Endothelial cell (in vitro differentiated cells): ENCODE measurements at places on chromosomes 7 and 10. TPM values are rescaled to one million over a fixed set of nuclear protein-coding genes. Genes with fewer than 3 reads are reported as not detected.

DNA sequence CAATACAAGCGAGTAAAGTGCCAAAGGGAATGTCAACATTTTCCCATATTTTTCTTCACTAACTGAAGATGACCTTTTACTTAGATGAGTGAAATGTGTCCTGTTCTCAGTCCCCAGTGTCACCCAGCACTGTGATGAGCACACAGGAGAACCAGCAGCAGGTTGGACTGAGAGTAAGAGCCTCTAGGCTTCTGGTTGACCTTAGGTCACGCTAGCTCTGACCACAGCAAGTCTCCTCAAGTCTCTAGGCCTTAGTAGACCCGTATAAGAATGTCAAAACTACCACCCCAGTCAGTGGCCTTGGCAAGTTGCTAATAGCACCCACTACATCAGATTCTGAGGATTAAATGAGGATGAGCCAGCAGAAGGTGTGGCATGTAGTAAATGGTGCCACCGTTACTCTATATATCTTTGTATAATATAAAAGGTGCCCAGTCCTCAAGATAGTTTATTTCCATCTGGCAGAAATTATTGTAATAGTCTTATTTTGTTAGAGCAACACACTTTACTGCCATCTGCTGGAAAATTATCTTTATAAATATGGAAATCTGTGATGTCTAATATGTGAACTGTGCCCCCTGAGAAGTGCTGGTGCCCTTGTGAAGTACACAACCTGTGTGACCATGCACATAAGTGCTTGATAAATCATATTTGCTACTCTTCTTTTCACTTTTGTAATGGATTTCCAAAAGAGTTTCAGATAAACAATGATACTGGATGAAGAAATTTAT is 75.7 kb downstream of the SPAG6 start:
- peaks cover 8% of the 10 kb centered on the region for H3K4me1 ChIP-seq
- no peaks in the 10 kb centered on the region for H3K36me3 ChIP-seq
- DNase-seq: no peak
- no peak overlapping the region for H3K27ac ChIP-seq
- H3K27me3 ChIP-seq: no peaks in the 10 kb centered on the region
- no peak overlapping the region for H3K4me3 ChIP-seq

DNA sequence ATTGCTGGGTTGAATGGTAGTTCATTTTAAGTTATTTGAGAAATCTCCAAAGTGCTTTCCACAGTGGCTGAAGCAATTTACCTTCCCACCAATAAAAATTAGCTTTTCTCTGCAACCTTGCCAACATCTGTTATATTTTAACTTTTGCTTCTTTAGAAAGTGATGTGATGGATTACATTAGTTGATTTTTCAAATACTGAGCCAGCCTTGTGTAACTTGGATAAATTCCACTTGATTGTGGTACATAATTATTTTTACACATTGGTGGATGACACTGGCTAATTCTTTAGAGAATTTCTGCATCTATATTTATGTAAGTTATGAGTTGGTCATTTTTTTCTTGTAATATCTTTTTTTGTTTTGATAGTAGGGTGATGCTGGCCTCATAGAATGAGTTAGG is 634.1 kb downstream of the GALNT17 start:
- H3K27ac ChIP-seq: no peak overlapping the region
- no peaks in the 10 kb centered on the region for H3K4me1 ChIP-seq
- no peaks in the 10 kb centered on the region for H3K27me3 ChIP-seq
- H3K36me3 ChIP-seq: no peaks in the 10 kb centered on the region
- DNase-seq: no peak
- H3K4me3 ChIP-seq: no peak overlapping the region

Gene CTNNA3
- total RNA-seq: 2.3 TPM

- H3K27ac ChIP-seq: no peak overlapping the region
- H3K4me1 ChIP-seq: peaks cover 32% of the 10 kb centered on the region
- H3K27me3 ChIP-seq: peaks cover 4% of the 10 kb centered on the region
- H3K4me3 ChIP-seq: peak overlapping the region; percentile 87
- no peak for DNase-seq
These were observed 580 bp downstream of the EEPD1 start for GRCh38 chr7:36153571-36154097.

DNA sequence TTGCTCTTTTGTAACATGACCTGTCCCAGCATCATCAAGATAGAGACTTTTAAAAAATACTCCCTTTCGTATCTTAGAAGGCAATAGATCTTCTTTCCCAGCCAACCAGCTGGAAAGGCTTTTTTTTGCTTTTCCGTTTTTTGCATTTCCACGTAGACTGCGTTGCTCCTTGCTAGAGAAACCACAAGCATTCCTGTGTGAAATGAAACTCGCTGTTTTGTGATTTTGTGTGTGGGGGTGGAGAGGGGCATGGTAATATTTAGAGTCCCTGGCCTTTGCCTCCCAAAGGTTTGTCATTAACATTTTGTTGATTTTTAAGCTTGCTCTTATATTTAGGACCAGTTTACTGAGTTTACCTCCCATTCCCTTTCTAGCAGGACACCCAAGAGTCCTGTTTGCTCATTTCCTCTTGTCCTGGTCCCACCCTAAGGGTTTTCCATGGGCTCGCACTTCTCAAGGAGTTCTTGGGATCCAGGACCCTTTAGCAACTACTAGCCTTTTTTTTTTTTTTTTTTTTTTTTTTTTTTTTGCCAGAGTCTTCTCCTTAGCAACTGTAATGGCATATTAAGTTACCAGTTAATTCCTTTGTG is 243.6 kb downstream of the BICC1 start:
- H3K4me3 ChIP-seq: no peak overlapping the region
- no peak overlapping the region for H3K27ac ChIP-seq
- H3K27me3 ChIP-seq: peaks cover 3% of the 10 kb centered on the region
- H3K4me1 ChIP-seq: peaks cover 7% of the 10 kb centered on the region
- DNase-seq: no peak
